ENCODE measurements at places on chromosomes 7 and 10.

DNA sequence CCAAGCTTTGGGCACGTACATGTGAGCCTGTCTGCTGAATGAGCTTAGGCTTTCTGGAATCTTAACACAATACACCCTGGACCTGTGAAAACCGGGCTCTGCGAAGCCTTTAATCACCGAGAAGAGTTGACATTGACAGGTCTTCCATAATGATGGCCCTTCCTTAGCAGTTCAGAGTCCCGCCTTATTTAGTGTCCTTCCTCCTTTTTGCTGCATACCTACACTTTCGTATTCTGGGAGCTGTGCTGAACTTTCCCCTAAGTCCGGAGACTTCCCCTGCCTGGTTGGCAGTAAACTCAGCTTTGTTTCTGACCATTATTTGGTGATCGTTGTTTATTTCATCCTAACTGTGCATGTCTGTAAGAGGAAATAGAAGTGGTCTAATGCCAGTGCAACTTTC, 212.0 kb downstream of the CAMK1D start:
- no peak for DNase-seq

DNA sequence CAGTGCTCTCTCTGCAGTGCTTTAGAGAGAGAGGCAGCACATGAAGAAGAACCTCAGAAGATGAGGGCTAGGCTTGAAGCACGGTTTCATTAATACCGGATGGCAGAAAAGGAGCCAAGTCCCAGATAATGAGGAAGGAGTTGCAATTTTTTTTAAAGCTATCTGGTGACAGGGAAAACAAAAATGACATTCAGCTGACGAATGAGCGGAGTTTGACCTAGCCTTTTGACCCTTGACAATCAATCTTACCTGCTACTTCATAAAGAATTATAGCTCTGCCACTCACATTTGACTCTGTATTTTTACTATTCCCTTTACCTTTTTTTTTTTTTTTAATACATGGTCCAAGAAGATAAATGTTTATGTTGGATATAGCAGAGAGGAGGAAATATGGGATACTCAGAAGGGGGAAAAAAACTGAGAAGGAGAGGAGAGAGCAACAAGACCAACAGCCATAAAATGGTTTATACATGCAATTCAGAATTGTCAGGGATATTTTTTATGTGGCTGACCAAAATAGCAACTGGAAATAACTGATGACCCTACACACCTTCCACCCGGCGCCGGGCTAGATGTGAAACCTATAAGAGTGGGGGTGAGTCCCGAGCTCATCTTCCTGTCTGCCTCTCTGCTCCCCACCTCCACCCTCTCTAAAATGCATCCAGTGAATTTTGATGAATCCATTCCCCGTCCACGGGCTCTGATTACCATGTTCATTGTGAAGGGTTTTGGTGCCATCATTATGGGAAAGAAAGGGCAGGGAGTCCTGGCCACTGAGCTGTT, 274.4 kb upstream of the YAE1 start:
- no peak for DNase-seq

DNA sequence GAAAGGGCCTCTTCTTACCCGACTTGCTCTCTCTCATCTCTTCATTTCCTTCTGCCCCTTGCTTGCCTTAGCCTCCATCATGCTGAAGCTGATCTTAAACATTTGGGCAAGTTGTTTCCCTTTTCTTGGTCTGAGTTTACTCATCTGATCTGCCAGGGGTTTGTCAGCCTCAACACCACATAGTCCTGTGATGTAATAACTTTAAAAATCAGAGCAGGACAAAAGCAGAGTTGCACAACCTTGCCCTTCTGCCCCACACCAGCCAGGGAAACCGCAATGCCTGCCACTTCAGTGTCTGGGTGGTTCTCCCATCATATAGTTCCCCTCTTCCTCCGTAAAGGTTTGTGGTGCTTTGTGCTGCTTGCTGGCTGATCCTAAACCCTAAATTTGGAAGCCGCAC, 9.9 kb upstream of the LIPM start:
- peak; percentile 81 for DNase-seq

- DNase-seq = no peak
Observed at GRCh38 chr7:31763548-31763947, 76.5 kb downstream of the PPP1R17 start.

DNA sequence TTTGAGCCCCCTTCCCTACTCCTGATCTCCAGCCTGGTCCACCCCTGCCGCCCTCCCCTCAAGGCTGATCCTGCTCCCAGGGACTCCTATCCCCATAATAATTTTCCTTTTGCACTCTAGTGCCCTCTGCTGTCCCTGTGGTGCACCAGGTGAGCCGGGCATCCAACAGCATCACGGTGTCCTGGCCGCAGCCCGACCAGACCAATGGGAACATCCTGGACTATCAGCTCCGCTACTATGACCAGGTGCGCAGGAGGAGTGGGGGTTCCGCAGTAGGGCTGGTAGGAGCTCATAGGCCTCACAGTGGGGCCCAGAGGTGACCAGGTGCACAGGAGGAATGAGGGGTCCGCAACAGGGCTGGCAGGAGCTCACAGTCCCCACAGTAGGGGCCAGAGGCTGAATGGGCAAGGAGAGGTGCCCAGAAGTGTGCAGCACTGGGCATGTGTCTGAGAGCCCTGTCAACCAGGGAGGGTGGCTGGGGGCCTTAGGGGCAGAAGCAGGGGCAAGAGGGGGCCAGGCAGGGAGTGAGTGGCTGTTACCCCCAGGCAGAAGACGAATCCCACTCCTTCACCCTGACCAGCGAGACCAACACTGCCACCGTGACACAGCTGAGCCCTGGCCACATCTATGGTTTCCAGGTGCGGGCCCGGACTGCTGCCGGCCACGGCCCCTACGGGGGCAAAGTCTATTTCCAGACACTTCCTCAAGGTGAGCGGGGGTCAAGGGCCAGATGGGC, 11.7 kb downstream of the EPHB6 start:
- DNase-seq = peak; percentile 37

DNA sequence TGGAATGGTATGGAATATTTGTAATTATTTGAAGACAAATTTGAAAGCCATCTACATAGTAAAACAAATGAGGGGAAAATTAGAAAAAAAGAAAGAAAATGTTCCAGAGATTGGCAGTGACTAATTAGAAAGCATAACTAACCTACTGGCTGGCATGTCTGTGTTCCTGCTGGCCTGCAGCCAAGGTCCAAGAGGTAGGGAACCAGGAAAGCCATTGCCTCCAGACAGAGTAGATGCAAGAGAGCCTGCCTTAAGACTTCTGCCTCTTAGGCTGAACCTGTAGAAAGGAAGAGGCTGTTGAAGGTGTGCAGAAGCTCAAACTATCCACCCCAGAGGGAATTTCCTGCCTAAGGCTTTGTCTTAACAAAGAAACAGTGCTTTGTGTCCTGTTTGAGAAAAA, 982.0 kb downstream of the SORCS1 start:
- no peak for DNase-seq

Data from OCI-M1 (cell line).